Endothelial cell (in vitro differentiated cells): ENCODE measurements at places on chromosomes 6 and 20.

DNA sequence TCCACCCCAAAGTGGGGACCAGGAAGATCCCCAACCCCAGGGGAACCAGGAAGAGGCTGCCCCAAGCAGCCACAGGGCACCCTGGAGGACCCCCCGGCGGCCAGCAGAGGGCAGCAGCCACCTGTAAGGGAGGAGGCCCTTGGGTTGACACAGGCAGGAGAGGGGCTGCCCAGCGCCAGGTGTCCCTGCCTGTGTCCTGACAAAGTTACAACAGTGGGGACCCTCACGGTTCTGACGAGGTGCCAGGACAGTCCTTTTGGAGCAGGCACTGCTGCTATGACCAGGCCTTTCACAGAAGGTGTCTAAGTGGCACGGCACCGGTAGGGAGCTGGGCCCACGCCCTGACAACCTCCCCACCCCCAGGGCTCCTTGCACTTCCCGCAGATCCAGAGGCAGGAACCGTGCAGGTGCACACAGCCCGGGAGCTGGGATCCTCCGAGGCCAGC is 176.7 kb downstream of the BMP7 start:
- peak; percentile 93 for DNase-seq

DNA sequence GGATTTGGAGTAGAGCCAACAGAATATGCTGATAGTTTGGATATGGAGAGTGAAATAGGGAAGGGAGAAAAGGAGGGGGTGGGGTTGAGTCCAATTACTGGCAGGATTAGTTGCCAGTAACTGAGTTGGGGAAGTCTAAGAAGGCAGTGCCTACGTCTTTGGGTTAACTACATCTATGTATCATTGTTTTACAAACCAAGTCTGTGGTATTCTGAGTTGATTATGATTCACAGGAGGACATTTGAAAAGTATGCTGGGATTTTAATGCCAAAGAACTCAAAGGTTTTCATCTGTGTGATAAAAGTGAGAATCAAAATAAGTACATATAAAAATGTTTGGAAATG is 14.7 kb downstream of the DSE start:
- no peak for DNase-seq

GRCh38 chr20:64041040-64041780 is 5.2 kb downstream of the C20orf204 start:
- DNase-seq: no peak

DNA sequence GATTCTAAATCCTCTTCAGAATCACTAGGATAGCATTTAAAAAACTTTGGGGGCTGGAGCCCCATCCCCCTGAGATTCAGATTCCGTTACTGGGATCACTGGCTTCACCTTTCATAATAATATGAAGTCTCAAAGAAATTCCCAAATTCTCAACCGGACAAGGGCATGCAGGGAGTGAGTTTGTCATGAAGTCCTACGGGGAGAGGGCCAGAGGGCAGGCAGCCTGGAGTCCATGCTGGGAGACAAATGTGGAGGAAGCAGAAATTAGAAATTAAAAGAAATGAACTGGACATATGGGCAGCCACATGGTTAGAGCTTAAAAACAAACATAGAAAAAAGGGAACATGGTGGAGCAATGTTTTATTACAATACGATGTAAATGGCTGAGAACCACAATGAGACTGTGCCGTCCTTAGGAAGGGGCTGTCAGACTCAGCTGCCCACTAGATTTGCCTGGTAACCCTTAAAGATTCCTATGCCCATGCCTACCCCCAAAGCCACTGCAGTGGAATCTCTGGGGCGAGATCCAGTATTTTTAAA is 142.6 kb downstream of the CEBPB start:
- DNase-seq: no peak

DNA sequence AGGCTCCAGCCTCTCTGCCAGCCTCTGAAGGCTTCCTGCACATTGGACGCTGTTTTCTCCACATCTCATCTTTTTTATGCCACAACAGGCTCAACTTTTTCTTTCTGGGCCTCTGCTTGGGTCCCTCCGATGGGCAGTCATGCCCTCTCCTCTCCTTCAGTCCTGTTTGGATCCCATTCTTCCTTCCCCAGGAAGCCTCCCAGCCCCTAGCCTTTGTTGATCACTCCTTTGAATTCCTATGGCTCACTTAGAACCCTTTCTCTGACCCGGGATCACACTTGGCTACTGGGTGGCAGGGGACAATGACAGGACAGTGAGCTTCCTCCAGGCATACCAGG is 4.5 kb downstream of the SLA2 start:
- DNase-seq: no peak

DNA sequence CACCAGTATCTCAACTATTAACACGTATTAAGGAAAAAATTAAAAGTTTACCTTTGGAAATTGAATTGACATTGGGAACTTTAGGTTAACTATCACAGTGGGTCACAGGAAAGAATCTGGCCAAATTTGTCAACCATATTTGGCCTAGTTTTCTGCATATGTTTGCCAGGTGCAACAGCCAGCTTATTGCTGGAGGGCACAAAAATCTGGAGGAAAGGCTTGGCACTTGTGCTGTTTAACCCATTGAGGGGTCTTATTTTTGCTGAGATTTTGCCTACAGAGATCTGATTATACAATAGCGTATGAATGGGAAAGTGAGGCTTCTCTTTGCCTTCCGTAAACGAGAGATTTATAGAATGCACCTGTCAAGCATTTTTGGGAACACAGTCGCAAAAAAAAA is 190.4 kb downstream of the PRL start:
- no peak for DNase-seq

DNA sequence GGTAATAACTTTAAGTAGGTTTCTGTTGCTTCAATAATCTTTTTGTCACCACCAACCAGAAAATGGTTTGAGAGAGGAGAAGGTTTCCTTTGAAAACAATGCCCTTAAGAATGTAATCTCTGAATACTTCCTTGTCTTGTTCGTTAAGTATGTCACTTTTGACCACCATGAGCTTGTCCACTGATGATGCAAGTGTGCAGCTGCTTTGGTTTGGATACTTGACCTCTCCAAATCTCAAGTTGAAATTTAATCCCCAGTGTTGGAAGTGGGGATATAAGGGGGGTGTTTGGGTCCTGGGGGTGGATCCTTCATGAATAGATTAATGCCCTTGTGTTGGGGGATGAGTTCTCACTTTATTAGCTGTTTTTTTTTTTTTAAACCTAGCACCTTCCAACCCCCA is 985.4 kb downstream of the EPHA7 start:
- DNase-seq: no peak

DNA sequence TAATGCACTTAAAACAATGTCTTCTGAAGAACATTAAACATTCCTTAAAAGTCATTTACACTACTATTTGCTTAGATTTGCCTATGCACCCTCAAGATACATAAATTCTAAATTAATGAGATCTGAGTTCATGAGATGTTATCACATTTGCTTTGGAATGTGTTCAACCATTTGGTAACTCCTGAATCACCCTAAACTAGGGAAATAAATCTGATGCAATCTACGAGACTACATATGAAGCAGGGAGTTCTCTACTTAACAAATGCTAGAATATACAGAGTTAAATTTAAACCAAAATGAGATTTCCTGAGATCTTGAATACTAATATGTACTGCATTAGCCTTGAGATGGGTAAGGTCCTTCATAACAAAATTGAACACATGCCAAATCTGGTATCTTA is 170.1 kb downstream of the CLIC5 start:
- DNase-seq: no peak

- no peak for DNase-seq
Measured at GRCh38 chr20:62137478-62138203, 5.6 kb downstream of the PSMA7 start.

- DNase-seq: no peak
Measured at GRCh38 chr6:166496460-166496859, 90.0 kb downstream of the RAMACL start.

- DNase-seq: no peak
Measured at GRCh38 chr6:168699631-168700295, 258.8 kb downstream of the SMOC2 start.

GRCh38 chr6:110629153-110629552 is 152.7 kb upstream of the SLC22A16 start:
- no peak for DNase-seq
